Naive B cell (primary cell): ENCODE measurements at places on chromosomes 6 and 20. TPM values are rescaled to one million over a fixed set of nuclear protein-coding genes. Genes with fewer than 3 reads are reported as not detected.

DNA sequence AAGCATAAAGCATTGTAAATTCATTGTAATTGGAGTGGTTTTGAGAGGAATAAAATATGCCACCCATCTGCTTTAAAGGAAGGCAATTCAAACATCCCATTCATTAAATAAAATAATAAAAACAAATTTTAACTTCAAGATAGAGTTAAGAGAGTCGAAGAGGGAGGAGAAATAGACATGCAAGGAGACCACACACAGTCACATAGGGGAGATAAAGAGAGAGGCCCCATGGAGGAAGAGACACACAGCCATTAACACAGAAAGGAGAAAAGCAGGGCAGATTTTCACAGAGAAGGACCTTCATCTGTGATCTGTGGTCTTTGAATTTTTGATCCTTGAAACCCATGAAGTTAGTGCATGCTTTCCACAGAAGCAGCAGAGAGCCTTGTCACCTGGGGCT lies 214.3 kb upstream of the TCF21 start:
- H3K4me1 ChIP-seq = no peaks in the 10 kb centered on the region
- H3K27ac ChIP-seq = no peak overlapping the region
- no peak for DNase-seq
- H3K4me3 ChIP-seq = no peak overlapping the region
- no peaks in the 10 kb centered on the region for H3K36me3 ChIP-seq

Gene MTHFD1L
- 1.1 TPM for polyA plus RNA-seq

DNA sequence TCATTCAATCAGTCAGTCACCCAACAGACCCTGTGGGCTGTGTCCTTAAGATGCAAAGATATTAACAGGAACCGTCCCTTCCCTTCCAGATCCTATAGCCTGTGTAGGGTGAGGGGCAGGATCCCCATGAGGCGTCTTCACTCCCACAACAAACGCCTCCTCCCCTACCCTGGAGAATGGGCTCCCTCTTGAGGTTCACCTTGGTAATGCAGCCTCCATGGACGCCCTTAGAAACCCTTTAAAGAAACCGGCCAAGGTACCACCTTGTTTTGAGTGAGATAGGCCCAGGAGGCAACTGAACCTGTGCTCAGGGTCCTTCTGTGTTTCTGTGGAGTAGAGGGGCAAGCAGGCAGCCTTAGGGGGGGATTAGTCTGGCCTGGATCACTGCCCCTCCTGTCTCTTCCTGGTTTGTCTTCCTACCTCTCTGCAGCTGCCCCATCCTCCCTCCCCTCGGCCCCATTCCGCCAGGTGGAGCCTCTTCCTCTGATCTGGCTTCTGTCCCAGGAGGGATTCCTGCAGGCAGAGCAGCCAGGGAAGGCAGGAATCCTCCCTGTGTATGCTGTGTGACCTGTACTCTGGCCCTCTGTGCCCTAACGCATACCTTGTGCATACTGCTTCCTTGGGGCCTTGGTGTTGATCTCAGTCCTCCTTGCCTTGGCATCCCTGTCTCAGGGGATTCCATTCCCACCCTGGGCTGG lies 6.6 kb upstream of the GUCA1A start:
- peak; percentile 62 for DNase-seq
- H3K27ac ChIP-seq = no peak overlapping the region
- H3K4me1 ChIP-seq = peaks cover 7% of the 10 kb centered on the region
- no peak overlapping the region for H3K4me3 ChIP-seq
- peaks cover 22% of the 10 kb centered on the region for H3K27me3 ChIP-seq

Gene SOX18
- polyA plus RNA-seq = not detected

Gene KATNA1
- polyA plus RNA-seq = 25.5 TPM

DNA sequence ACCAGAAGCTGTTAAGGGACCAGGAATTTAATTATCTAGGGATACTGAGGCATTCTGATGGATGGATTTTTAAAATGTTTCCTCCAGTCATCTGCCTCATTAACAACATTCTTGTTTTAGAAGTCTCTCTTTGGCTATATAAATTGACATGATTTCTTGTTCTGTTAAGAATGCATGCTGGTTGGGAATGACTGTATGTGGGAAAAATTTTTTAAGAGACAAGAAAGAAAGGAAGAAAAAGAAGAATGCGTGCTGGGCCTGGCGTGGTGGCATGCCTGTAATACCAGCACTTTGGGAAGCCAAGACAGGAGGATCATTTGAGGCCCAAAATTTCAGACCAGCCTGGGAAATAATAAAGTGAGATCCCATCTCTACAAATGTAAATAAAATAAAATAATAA lies 203.6 kb downstream of the GJA1 start:
- DNase-seq = no peak
- H3K27ac ChIP-seq = no peak overlapping the region
- no peaks in the 10 kb centered on the region for H3K36me3 ChIP-seq
- no peak overlapping the region for H3K4me3 ChIP-seq

- no peaks in the 10 kb centered on the region for H3K27me3 ChIP-seq
- DNase-seq = no peak
- no peak overlapping the region for H3K27ac ChIP-seq
- H3K36me3 ChIP-seq = peaks cover 54% of the 10 kb centered on the region
- H3K4me1 ChIP-seq = no peaks in the 10 kb centered on the region
Measured at GRCh38 chr6:53031281-53031680, 33.9 kb upstream of the FBXO9 start.

DNA sequence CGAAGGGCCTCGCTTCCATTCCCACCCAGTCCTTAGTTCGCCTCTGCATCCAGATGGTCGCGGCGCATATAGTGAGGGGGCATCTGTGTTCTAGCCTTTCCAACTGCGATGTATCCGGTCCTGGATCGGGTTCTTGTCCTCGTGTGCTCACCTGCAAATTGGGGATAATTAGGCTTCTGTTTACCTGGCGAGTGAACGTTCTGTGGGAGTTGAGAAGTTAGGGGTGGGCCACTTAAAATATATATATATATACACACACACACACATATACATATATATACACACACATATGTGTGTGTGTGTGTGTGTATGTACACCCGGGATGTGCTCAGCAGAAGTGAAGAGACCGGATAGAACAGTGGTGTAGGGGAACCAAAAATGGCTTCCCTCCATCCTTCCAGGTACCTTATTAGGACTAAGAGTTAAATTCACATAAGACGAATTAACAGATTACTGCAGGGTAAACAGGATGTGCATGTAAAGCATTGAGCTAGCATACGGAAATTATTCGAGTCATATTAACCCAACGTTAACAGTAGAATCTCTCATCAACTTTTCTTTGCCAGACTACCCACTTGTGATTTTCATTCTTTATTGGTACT lies 537 bp downstream of the CSTF1 start:
- no peak for DNase-seq
- peak overlapping the region; percentile 89 for H3K27ac ChIP-seq
- H3K27me3 ChIP-seq = no peaks in the 10 kb centered on the region
- H3K4me3 ChIP-seq = no peak overlapping the region

- no peaks in the 10 kb centered on the region for H3K27me3 ChIP-seq
- no peak overlapping the region for H3K27ac ChIP-seq
- no peak overlapping the region for H3K4me3 ChIP-seq
- no peak for DNase-seq
- no peaks in the 10 kb centered on the region for H3K4me1 ChIP-seq
Measured at GRCh38 chr6:151131324-151132007, 108.3 kb upstream of the AKAP12 start.

DNA sequence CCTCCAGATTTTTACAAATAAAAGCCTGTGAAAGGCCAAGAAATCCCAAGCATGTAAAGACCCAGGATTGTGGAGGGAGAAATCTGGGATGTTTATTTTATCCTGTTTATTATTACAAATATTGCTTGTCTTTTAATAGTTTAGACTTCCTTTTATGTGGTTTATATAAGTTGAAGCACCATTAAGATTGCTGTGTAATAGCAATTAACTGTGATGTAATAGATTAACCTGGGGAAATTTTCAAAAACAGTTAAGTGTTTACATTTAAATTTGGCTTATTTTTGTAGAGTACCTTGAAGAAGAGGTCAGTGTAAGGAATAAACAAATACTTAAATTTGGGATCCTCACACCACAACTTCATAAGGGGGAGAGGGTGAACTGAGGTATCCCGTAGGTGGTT lies 27.0 kb downstream of the VAPB start:
- peak overlapping the region; percentile 51 for H3K27ac ChIP-seq
- peaks cover 22% of the 10 kb centered on the region for H3K4me1 ChIP-seq
- H3K4me3 ChIP-seq = no peak overlapping the region

GRCh38 chr20:62378215-62378614 lies 8.7 kb upstream of the RPS21 start:
- no peak overlapping the region for H3K4me3 ChIP-seq
- H3K27ac ChIP-seq = no peak overlapping the region
- H3K27me3 ChIP-seq = no peaks in the 10 kb centered on the region
- no peak for DNase-seq
- H3K4me1 ChIP-seq = peaks cover 13% of the 10 kb centered on the region

DNA sequence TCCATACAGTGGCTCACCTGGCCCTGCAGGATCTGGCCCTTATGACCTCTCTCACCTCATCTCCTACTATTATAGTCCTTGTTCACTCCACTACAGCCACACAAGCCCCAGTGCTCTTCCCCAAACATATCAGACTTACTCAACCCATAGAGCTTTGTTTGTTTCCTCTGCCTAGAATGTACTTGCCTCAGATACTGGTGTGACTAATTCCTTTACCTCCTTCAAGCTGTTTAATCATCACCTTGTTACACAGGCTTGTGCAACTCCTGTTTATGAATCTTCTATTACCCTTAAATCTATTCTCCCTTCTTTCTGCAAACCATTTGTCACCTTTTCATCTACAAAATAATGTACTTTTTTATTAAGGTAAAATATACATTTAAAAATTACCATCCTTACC lies 3.2 kb downstream of the DEFB125 start:
- no peak overlapping the region for H3K4me3 ChIP-seq
- no peaks in the 10 kb centered on the region for H3K4me1 ChIP-seq
- no peak for DNase-seq
- no peak overlapping the region for H3K27ac ChIP-seq

GRCh38 chr6:147618927-147619326 lies 110.4 kb downstream of the SAMD5 start:
- peaks cover 4% of the 10 kb centered on the region for H3K27me3 ChIP-seq
- DNase-seq = no peak
- no peak overlapping the region for H3K4me3 ChIP-seq
- no peak overlapping the region for H3K27ac ChIP-seq
- no peaks in the 10 kb centered on the region for H3K36me3 ChIP-seq

Gene ISM1
- not detected for polyA plus RNA-seq

Gene SIRPA
- polyA plus RNA-seq = 0.24 TPM

- no peak overlapping the region for H3K27ac ChIP-seq
- no peaks in the 10 kb centered on the region for H3K27me3 ChIP-seq
- no peak overlapping the region for H3K4me3 ChIP-seq
- DNase-seq = no peak
- no peaks in the 10 kb centered on the region for H3K4me1 ChIP-seq
Measured at GRCh38 chr20:5974531-5974930, 24.1 kb downstream of the MCM8 start.

Gene TFAP2A
- not detected for polyA plus RNA-seq

Gene GJA1
- not detected for polyA plus RNA-seq

Gene THBS2
- not detected for polyA plus RNA-seq

- no peak overlapping the region for H3K27ac ChIP-seq
- H3K36me3 ChIP-seq = no peaks in the 10 kb centered on the region
- peaks cover 3% of the 10 kb centered on the region for H3K27me3 ChIP-seq
- no peak overlapping the region for H3K4me3 ChIP-seq
- no peaks in the 10 kb centered on the region for H3K4me1 ChIP-seq
Measured at GRCh38 chr6:84728602-84729001, 35.8 kb downstream of the TBX18 start.

GRCh38 chr20:52552181-52552872 lies 360.7 kb upstream of the ZFP64 start:
- H3K4me3 ChIP-seq = no peak overlapping the region
- no peaks in the 10 kb centered on the region for H3K27me3 ChIP-seq
- no peak for DNase-seq
- no peaks in the 10 kb centered on the region for H3K4me1 ChIP-seq

GRCh38 chr6:136524936-136525413 lies 25.2 kb downstream of the MAP7 start:
- no peak for DNase-seq
- no peak overlapping the region for H3K4me3 ChIP-seq
- no peak overlapping the region for H3K27ac ChIP-seq
- no peaks in the 10 kb centered on the region for H3K36me3 ChIP-seq
- peaks cover 9% of the 10 kb centered on the region for H3K4me1 ChIP-seq

DNA sequence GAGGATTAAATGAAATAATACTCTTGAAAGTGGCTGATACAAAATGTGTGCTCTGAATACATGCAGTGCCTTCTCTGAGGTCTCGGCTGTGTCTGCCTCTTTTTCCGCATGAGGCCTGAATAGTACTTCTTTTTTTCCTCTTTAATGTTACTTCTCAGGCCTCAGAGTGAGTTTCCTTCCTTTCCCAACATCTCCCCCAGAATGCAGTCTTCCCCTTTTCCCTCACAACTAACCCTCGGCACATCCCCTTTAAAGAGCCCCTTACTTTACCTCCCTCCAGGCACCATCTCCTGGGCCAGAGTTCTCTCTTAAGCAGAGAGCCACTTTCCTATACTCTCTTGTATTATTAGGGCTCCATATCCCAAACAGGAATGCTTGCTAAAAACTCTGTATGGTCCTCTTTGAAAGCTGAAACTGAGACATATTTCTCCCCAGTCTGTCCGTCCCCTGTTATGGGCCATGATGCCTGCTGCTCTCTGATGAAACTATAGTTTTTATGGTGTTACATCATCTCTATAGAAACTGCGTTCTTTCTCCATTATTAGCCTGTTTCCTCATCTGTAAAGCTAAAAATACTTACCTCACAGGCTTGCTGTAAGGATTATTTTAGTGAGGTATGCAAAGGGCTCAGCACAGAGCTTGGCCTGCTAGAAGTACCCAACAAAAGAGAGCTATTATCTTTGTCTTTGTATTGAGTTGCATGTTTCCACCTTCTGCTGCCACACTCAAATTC lies 2.3 kb downstream of the PLAGL2 start:
- peaks cover 59% of the 10 kb centered on the region for H3K4me1 ChIP-seq
- H3K27me3 ChIP-seq = no peaks in the 10 kb centered on the region
- no peak for DNase-seq
- peak overlapping the region; percentile 60 for H3K27ac ChIP-seq

- H3K36me3 ChIP-seq = no peaks in the 10 kb centered on the region
- DNase-seq = no peak
- H3K27ac ChIP-seq = no peak overlapping the region
- H3K27me3 ChIP-seq = peaks cover 7% of the 10 kb centered on the region
- no peak overlapping the region for H3K4me3 ChIP-seq
- no peaks in the 10 kb centered on the region for H3K4me1 ChIP-seq
Measured at GRCh38 chr6:160378218-160378617, 30.0 kb downstream of the SLC22A3 start.

DNA sequence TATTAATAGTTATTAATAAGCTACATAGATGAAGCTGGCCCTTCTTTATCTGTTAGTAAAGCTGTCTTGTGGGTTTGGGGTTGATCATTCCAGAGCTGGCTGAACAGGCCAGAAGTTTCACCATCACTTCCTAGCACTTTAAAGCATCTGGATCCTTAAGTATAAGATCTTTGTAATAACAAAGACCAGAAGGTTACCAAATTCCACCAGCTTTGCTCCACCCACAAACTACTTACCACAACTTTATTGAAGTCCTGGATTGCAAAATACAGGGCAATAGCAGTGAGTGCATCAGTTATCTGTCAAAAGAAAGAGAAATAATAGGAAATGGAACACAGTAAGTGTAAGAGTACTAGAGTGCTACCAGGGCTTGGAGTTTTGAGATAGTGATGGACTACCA lies 33.0 kb downstream of the PIGU start:
- no peak for DNase-seq
- H3K27ac ChIP-seq = no peak overlapping the region
- H3K36me3 ChIP-seq = no peaks in the 10 kb centered on the region
- no peaks in the 10 kb centered on the region for H3K4me1 ChIP-seq
- no peaks in the 10 kb centered on the region for H3K27me3 ChIP-seq
- H3K4me3 ChIP-seq = no peak overlapping the region

GRCh38 chr6:45422503-45423110 lies 44.9 kb upstream of the SUPT3H start:
- H3K27ac ChIP-seq = peak overlapping the region; percentile 76
- peak overlapping the region; percentile 94 for H3K4me3 ChIP-seq
- no peaks in the 10 kb centered on the region for H3K36me3 ChIP-seq
